ENCODE measurements at places on chromosomes 11 and 22.

DNA sequence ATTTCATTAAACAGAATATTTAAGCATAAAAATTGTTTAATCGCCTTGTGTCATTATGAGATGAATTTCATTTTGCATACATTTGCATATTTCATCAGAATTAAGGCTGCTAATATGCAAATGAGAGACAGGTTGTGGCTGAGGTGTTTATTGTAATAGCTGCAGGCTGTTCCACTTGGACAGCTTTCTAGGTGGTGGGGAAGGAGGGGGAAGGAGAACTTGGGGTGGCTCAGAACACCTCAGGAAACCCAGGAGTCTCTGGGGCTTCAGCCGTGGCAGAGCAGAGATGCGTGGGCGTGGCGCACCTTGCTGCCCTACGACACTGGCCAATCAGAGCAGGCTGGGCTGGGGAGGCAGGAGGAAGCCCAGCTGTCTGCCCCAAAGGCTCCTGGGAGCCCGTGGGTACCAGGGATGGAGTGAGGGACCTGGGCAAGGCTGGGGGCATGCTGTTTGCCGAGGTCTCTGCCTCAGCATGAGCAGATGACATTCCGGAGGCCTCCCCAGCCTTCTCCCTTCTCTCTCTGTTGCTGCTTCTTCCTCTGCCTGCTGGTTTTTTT lies 542.9 kb downstream of the MN1 start:
- DNase-seq, result no peak

DNA sequence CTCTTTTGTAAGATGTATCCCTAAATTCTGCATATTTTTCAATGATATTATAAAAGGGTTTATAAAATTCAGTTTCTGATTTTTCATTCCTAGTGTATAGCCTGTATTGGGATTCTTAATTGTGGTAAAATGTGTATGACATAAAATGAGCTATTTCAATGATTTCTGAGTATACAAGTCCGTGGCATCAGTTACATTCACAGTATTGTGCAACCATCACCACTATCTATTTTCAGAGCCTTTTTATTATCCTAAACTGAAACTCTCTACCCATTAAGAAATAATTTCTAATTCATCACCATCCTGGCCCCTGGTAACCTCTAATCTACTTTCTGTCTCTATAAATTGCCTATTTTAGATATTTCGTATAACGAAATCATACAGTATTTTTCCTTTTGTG lies 39.8 kb downstream of the EIF3F start:
- no peak for DNase-seq

DNA sequence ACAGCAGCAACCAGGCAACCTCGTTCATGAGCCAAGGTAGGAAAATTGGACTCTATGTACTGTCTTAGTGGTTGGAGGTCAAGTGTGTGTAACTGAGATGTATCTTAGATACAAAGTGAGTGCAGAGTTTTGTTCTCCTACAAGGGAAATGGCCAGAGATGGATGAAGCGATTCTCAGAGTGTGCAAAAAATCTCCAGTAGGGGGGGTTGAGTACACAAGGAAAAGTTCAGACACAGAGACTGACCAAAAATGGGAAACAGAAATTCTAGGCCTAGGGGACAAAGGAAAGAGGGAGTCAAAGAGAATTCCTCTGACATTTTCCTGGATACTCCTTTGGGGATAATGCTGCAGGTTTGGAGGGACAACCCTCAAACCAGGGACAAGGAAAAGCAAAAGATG lies 38.2 kb upstream of the OR5AK2 start:
- DNase-seq, result no peak

- no peak for DNase-seq
Observed at GRCh38 chr11:129724866-129725265, 90.8 kb upstream of the TMEM45B start.

DNA sequence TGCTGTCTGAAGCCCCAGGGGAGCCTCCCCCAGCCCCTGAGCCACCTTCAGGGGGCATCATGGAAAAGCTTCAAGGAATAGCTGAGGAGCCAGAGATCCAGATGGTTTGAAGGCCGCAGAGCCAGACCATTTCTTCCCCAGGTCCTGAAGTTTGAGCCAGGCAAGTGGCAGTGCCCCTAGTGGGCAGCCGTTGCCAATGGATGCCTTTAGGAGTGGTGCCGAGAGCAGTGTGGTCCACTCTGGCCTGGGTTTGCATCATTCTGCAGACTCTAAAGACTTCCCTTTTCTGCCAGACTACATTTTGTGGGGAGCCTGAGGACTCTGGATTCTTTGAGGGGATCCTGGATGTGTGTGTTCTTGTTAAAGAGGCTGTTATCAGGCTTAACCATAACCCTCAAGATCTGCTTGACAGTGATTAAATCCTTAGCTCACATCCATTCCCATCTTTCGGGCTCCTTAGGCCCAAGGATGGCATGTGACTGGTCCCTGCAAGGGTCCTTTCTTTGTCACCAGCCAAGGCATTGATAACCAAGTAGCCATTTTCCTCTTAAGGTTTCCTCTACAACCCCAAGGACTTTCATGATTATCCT lies 13.1 kb downstream of the HINFP start:
- DNase-seq, result no peak

DNA sequence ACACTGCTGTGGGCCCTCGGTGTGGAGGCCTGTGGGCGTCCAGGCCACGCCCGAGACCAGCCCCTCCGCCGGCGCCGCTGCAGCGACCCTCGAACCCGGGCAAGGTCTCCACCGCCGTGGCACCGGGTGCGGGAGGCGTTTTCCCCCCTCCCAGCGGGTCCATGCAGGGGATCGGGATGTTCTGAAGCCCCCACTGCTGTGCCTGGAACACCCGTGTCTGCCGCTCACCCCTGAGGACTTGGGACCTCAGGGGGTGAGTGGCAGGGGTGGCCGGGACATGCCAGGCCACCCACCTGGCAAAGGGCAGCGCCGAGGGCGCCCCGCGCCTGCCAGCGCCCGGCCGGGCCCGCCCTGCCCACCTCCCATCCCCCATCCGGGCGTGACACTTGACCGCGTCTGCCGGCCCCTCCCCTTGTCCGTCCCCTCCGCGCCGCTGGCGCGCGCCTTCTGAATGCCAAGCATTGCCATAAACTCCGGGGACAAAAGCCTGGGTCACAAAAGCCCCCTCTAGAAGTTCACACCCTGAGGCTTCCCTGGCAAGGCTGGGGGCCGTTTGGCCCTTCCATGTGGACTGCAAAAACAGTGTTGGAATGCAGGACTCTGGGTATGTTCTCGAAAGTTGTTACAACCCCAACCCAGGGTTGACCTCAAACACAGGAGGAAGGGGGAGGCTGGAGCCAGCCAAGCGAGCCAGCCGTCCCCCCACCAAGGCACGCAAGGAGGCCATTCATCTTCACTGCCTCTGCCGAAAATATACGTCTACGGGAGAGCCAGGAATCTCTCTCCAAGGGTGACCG lies 819 bp upstream of the KCNQ1OT1 start:
- DNase-seq, result no peak

GRCh38 chr11:46625406-46625805 lies 8.1 kb downstream of the ATG13 start:
- DNase-seq, result no peak

DNA sequence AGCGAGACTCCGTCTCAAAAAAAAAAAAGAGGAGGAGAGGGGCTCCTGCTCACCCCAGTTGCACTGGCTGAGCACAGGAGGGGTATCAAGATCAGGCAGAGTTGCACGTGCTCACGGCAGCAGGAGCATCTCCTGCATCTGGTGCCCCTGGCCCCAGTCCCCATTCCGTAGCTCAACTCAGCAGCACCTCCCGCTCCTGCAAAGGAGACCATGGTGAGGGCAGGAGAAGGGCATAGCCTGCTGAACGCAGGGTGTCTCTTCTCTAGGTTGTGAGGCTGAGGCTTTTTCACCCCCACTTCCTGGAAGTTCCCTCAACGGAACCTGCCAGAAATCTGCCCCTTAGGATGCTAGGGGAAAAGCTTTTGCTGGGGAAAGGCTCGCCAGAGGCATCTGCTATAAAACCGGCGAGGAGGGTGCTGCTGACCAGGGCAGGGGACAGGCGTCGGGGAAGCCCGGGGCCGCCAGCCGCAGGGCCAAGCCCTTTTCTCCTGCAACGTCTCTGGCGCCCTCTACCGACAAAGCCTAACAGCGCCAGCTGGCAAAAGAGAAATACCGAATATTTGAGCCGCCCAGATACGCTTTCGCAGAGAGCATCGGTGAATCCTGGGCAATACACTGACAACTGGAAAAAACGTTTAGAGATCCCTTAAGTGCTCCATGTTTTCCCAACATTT lies 1.0 kb upstream of the PPP6R2 start:
- peak; percentile 74 for DNase-seq

DNA sequence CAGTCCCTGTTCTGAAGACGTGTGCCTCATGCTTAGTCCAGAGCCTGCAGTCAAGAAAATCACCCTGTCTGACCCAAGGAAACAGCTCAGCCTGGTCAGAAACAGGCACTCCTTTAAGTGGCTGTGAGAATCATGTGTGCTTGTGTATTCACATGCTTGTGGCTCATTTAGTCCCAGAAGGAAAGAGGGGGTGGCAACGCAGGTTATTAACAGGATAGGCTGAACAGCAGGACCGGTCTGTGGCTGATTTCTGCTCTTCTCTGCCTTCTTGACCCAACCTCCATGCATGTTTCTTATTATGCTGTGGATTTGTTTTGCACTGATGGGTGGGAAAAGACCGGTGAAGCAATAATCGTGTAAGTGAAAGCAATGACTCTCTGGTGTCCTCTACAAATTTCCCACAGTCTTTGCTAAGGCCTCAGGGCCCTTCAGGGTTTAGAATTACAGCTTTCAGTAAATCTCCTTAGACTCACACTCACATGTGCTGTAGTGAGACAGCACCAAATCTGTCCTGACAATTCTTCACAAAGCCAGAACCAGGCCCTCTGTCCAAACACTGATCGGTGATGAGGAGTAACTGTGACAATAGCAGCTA lies 288.1 kb downstream of the ETS1 start:
- DNase-seq, result no peak

DNA sequence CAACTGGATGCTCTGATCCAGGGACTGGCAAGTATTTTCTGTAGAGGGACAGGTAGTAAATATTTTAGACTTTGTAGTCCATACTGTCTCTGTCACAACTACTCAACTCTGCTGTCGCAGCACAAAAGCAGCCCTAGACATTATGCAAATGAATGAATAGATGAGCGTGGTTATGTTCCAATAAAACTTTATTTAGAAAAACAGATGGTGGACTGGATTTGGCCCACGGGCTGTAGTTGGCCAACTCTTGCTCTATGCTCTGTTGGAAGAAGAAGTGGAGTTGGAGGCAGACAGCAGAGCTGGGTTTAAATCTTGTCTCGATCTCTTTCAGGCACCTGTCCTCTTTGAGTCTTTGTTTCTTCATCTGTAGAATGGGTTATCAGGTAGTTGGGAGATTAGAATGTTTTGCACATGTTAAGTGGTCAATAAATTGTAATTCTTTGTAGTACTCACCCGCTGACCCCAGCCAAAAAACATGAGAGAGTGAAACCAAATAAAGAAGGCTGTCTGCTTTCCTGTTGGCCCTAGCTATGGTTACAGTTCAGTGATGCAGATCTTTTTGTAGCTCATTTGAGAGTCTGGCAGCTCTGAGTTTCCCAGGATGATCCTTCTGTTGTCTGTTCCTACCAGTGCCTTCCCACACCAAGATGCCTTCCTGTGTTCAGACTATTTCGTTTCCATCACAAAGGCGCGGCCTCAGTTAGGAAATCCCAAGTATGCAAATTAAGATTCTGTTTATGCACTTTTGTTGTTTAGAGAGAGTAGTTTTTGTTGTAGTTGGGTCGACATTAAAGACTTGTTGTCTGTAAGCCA lies 198.1 kb upstream of the SEZ6L start:
- no peak for DNase-seq

DNA sequence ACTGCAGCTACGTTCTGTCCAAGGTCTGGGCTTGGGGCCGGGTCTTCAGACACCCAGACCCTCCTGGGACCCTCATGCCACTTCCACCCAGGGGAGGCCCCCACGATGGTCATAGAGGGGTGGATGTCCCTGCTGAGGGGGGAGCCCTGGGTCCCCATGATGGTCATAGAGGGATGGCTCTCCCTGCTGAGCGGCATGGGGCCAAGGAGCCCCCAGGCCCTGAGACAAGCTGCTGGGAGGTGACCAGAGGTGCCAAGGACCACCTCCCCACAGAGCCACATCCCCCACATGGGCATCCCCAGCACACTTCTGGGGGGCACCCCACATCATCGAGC lies 7.2 kb downstream of the MUC5B start:
- DNase-seq, result no peak

- DNase-seq, result no peak
Observed at GRCh38 chr11:31790649-31791048, 20.5 kb downstream of the PAX6 start.

- DNase-seq, result no peak
Observed at GRCh38 chr11:2086239-2087040, 52.7 kb downstream of the IGF2 start.

- DNase-seq, result no peak
Observed at GRCh38 chr11:61347916-61348461, 13.7 kb downstream of the CYB561A3 start.

DNA sequence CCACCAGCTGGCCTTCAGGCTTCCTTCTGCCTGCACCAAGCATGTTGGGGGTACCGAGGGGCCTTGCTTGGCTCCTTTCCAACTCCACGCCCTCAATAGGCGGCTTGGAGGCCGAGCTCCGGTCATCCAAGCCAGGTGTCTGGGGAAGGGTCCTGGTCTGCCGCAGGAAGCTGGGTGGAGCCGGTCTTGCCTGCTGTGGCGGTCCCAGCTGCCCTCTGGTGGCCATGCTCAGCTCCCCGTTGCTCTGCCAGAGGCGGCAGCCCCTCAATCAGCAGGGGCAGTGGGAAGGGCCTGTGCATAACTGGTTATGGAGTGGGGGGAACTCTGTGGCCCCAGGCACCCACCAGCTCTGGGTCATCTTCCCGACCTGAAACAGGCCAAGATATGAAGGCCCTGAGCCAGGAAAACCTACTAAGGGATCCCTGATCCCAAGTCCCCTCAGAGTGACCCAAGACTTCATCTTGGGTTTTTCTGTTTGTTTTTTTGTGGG lies 3.2 kb downstream of the ARVCF start:
- no peak for DNase-seq

DNA sequence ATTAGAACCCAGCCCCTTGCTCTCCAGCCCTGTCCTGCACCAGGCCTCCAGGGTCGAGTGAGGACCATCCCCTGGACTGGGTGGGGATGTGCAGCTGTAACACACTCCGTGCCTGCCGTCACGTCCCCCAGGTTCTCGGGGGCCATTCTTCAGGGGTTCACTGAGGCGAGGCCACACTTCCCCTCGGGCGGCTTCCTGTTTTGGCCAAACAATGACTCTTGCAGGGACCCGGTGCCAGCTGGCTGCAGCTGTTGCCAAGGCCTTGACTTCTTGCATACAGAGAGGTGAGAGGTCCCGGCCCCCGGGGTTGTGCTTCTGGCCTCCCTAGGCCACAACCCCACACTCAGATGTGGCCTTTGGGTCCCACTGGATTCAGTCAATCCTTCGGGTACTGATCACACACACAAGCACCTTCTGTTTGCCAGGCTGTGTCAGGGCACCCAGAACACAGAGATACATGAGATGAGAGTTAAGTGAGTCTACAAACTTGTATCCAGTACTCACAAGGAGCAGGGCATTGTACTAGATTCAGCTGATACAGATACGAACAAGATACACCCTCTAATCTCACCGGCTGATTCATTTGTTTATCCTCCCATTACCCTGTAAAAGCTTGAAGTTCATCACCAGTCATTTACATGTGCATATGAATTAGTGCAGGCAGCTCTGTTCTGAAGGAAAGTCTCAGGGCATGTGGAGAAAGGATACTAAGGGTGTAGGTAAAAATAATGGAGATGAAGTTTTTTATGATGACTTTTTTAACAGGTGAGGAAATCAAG lies 32.9 kb downstream of the LRRC32 start:
- DNase-seq, result no peak

- peak; percentile 45 for DNase-seq
Observed at GRCh38 chr22:46737976-46738646, at the start of gene CERK. Gene CERK (minus strand): TSS chr22:46738252. CDS start chr22:46738148, 104 bp downstream.
